ENCODE measurements at places on chromosomes 13 and 19. TPM values are rescaled to one million over a fixed set of nuclear protein-coding genes. Genes with fewer than 3 reads are reported as not detected.

DNA sequence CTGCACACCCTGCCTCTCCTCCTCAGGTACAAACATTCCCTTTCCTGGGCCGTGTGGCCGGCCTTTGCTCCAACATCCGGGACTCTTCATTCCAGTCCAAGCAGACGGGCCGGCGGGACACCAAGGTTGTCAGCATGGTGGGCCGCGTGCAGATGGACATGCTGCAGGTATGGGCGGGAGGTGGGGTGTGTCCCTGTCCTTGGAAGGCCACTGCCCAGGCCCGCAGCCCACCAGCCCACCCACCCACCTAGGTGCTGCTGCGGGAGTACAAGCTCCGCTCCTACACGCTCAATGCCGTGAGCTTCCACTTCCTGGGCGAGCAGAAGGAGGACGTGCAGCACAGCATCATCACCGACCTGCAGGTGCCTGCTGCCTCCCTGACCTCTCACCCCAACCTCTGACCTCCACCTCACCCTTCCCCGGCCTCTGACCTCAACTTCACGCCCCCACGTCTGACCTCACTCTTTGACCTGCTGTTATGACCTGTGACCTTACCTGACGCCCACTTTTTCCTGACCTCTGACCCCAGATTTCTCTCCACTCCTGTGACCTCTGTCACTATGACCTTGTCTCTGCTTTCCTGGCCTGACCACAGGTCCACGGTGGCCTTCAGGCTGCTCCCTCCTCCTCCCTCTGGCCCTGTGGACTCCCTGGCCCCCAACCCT lies 12.4 kb upstream of the SPIB start:
- DNase-seq, result no peak

GRCh38 chr13:73961181-73961580 lies 173.0 kb downstream of the KLF12 start:
- no peak for DNase-seq

ZNF599 gene
- 7.7 TPM for total RNA-seq

GRCh38 chr13:33323801-33324510 lies 38.4 kb upstream of the STARD13 start:
- DNase-seq, result no peak

DNA sequence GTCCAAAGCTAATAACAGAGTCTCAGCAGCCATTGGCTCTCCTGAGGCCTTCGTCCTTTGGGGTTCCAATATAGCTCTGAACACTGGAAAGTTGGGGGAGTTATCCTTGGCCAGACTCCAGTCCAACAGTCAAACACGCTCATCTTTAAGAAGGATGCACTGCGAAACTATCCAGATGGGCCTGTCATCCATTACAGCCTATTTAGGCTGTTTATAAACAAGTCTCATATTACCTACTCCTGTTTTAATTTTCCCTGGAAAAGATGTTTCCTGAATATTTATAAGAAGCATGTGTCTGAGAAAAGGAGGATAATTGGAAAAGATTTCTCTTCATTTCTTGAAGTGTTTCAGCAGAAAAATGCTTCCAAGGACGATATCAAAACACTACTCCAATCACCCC lies 170.7 kb downstream of the DCT start:
- no peak for DNase-seq

RPS19 gene
- 2,263 TPM for total RNA-seq

- DNase-seq, result no peak
These were observed 5.1 kb downstream of the FXYD5 start for GRCh38 chr19:35159606-35160005.

DNA sequence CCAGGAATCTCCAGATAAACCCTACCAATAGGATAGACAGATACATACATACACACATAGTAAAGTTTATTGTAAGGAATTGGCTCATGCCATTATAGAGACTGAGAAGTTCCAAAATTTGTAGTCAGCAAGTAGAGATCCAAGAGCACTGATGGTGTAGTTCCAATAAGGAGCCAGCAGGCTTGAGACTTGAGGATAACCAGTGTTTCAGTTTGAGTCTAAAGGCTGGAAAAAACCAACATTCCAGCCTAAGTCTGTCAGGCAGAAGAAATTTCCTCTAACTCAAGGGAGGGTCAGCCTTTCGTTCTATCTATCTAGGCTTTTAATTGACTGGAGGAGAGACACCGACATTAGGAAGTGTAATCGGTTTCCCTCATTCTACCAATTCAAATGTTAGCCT lies 110.2 kb upstream of the TSHZ3 start:
- no peak for DNase-seq

LMO7 gene
- total RNA-seq, result 60.8 TPM

DNA sequence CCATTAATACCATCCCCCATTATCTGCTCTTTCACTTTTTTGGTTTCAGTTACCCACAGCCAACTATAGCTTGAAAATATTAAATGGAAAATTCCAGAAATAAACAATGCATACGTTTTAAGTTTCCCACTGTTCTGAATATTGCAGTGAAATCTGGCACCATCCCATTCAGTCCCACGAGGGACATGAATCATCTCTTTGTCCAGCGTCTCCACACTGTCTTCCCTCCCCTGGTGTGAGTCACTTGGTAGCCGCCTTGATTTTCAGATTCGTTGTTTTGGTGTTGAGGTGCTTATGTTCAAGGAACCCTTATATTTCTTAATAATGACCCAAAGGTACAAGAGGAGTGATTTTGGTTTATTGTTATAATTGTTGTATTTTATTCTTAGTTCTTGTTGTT lies 246.1 kb downstream of the DCT start:
- DNase-seq, result no peak

- no peak for DNase-seq
These were observed 899.8 kb upstream of the MIR17HG start for GRCh38 chr13:90447734-90448101.

GRCh38 chr13:110158226-110158625 lies 148.7 kb downstream of the COL4A1 start:
- DNase-seq, result no peak

- no peak for DNase-seq
These were observed 24.0 kb upstream of the EIF3G start for GRCh38 chr19:10143681-10144080.

GNG8 gene
- 7.6 TPM for total RNA-seq

GRCh38 chr13:20495087-20496023 lies 30.3 kb downstream of the CRYL1 start:
- peak; percentile 49 for DNase-seq

- DNase-seq, result no peak
These were observed 21.2 kb downstream of the RCBTB2 start for GRCh38 chr13:48511621-48512230.

PSG11 gene
- total RNA-seq, result not detected

IFNL1 gene
- total RNA-seq, result not detected

DNA sequence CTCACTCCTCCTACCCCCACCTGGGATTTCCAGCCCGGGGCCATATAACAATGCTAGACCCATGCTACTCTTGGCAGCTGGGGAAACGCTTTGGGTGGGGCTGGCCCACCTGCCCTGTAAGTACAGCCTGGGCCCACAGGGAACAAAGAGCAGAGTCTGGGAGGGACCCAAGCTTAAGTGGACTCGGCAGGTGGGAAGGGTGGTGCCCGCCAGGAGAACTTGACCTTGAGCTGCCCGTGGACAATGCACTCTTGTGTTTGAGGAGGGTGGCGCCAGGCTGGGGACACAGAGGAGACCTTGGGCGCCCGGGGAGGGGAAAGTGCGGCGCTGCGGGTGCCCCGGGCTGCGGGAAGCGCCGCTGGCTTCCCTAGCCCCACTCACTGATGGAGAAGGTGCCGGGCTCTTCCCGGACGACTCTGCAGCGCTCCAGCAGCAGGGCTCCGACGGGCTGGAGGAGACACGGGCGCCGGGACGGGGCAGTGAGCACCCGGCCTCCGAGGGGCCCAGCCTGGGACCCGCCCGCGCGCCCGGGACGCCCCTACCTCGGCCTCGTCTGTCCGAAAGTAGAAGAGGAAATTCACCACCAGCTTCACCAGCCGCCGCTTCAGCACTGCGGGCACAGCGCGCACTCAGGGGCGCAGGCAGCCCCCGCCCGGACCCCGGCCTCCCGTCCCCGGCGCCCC lies 607 bp downstream of the PLEKHJ1 start:
- DNase-seq, result no peak

GRCh38 chr19:38290631-38291147 lies 13.4 kb upstream of the C19orf33 start:
- no peak for DNase-seq

DNA sequence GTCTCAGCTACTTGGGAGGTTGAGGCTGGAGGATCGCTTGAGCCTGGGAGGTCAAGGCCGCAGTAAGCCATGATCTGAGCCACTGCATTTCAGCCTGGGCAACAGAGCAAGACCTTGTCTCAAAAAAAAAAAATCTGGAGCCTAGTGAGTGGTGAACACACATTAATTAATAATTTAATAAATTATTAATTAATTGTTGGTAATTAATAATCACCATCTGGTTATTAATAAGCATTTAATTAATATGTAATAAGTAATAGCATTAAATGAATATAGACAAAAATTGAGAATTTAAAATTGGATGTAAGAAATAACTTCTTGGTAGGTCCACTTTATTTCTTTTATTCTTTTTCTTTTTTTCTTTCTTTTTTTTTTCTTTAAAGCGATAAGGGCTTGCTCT lies 31.9 kb upstream of the CEBPA start:
- no peak for DNase-seq

DNA sequence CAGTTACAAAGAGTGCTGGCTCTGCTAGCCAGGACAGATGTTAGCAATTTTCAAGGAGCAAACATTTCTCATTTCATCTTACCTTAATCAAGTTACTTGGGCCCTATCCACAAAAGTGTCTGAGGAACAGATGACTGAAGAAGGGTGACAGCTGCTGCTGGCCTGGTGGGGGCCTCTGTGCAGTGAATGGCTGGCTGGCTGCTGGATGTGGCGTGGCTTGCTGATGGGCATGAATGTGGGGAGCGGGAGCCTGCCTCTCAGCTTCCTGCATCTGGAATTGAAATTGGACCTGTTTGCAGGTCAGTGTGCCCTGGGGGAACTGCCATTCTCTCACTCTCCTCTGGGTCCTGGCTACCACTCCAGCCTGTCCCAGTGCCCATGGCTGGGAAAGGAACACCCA lies 94.7 kb downstream of the RGCC start:
- no peak for DNase-seq

ZNF432 gene
- total RNA-seq, result 25.9 TPM

DNA sequence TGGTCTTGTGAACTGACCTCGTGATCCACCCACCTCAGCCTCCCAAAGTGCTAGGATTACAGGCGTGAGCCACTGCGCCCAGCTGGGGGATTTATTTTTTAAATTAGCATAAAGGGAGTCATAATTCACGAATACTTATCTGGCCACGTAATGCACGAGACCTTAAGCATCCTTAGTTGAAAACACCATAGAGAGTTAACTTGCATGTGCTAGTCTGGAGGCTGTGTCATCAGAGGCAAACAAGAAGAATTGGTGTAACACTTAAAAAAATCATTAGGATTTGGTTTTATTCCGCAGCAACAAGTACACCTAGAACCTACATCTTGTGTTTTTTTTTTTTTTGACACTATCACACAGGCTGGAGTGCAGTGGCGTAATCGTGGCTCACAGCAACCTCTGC lies 19.1 kb downstream of the KLF5 start:
- no peak for DNase-seq

GRCh38 chr13:19634256-19634740 lies 839 bp downstream of the MPHOSPH8 start:
- DNase-seq, result no peak

DNA sequence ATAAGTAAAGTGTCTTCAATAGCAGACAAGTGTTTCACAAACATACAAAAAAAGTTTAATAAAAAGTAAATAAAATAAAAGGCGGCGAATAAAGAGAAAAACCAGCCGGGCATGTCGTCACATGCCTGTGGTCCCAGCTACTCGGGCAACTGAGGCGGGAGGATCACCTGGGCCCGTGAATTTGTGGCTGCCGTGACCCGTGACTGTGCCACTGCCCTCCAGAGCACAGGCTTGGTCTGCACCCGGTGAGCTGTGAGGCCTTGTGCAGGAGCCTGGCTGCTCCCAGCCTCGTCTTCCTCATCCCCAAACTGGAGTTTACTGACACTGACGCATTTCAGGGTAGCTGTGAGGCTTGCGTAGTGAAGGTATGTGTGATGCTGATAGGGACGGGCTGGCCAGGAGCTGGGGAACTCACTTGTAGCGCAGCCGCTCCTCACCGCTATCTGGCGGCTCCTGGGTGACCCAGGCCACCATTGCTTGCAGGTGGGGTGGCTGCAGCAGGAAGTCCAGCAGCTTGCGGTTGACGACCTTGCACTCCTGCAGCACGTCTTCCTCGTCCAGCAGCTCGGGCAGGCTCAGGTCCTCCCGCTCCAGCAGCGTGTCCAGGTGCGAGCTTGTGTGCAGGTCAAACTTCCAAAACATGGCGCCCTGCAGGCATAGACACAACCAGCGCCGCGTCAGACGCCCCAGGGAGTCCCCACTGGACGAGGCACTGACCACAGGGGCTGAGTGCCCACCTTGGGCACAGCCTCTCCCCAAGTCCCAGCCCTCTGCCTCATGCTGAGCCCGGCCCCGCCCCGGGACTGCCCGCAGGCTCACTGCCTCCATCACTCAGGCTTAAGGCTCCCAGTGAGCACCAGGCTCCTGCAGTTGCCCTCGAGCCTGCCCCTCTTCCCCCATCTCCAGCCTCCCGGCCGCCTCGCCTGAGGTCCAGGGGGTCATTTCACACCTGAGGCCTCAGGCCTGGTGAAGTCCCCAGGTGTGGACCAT lies 12.1 kb downstream of the PPP6R1 start:
- DNase-seq, result no peak

OSCAR gene
- total RNA-seq, result not detected

DNA sequence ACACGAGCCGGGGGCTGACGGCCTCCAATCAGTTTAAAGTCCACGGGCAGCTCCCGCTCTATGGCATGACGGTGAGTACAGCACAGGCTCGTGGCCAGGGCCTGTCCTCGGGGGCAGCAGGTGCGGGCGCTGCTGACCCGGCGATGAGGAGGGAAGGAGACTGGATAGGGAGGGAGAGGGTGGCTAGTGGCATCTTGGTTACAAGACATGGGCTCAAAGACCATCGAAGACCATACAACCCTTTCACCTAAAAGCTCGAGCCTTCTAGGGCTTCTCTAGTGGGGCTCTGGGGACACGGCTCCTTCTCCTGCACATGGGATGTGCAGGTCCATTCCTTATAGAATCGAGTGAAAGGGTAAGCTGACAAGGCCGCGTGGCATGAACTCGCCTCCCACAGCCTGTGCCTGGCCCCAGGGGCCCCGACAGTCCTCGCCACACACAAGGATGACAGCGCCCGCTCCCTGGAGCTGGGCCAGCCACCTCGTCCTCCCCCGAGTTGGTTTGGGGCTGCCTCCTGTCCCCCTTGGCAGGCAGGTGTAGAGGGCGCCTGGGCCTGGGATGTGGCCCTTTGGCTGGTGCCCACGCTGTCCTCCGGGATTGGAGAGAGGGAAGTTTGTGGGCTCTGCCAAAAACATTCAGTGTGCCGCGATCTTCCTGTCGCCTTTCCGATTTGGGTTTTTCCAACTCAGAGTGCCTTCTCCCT lies 137.6 kb downstream of the STK24 start:
- no peak for DNase-seq

DNA sequence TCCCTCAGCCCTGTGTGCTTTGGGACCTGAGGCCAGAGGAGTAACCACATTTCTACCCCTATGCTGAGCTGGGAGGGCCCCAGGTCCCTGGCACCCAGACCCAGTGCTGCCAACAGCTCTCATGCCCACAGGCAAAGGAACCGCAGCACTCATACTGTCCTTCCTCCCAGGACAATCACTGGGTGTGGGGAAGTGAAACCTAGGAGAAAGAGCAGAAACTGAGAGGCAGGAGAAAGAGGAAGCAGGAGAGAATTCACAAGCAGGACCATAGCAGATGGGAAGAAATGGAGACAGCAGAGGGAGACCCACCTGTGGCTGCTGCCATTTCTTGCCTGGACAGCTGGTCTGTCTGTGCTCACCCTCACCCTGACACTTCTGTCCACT lies 18.9 kb downstream of the CCDC97 start:
- no peak for DNase-seq
